ENCODE measurements at places on chromosomes 2 and 18.

- no peak for DNase-seq
Observed at GRCh38 chr18:54003195-54003594, 221.3 kb downstream of the MBD2 start.

GRCh38 chr18:3388980-3389379 is 61.0 kb upstream of the TGIF1 start:
- DNase-seq, result no peak

DNA sequence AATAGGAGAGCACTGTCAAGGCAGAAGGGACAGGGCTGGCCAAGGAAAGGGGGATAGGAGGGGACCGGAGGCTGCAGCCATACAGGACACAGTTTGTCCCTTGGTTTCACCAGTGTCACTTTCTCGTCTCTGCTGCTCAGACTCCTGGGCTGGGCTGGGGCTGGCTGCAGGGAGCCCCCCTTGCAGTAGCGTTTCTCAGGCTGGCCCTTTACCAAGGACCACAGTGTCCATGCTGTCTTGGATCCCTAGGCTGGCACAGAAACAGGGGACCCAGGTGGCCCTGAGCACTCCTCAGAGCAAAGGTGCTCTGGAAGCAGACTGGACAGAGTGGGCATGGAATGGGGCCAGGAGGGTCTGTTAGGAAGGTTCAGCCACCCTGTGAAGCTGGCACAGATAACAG is 34.8 kb downstream of the ATOH8 start:
- DNase-seq, result no peak

- DNase-seq, result peak; percentile 70
Observed at GRCh38 chr2:100104718-100105677, 37.4 kb downstream of the AFF3 start.

DNA sequence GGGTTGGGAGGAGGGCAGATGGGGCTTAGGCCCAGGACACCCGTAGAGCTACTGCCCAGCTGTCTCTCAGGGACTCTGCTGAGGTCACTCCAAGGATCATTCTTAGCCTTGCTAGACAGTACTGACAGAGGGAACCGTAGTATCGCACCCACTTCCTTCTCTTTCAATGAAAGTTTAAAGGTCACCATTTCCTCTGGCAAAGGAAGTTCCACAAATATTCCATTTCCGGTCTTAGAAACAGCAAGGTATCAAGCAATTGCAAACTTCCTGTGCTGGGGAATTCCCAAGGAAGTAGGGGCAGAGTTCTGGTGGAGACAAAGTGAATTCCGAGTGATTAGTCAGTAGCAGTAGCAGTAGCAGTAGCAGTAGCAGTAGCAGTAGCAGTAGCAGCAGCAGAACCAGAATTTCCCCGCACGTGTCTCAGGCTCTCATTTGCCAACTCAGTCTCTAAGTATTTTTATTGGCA is 24.7 kb downstream of the IL1B start:
- DNase-seq, result no peak

DNA sequence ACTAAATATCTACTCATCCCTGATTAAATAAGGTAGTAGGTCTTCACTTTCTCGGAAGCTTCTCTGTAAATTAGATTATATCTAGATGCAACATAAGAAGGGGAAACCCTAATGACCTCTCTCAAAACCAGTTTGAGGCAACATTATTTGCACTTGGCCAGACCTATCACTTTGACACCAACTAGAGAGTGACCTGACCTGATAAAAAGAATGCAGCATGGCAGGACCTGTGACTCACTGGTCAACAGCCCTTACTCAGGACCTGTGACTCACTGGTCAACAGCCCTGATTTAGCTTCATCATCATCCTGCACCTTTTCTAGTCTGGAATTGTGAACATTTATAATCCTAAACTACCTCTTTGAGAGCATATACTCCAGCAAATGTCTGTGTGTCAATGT is 1957.7 kb upstream of the CELF4 start:
- no peak for DNase-seq

- DNase-seq, result no peak
Observed at GRCh38 chr2:16900405-16901025, 234.9 kb upstream of the CYRIA start.

GRCh38 chr2:126303113-126303512 is 352.8 kb upstream of the GYPC start:
- DNase-seq, result no peak

DNA sequence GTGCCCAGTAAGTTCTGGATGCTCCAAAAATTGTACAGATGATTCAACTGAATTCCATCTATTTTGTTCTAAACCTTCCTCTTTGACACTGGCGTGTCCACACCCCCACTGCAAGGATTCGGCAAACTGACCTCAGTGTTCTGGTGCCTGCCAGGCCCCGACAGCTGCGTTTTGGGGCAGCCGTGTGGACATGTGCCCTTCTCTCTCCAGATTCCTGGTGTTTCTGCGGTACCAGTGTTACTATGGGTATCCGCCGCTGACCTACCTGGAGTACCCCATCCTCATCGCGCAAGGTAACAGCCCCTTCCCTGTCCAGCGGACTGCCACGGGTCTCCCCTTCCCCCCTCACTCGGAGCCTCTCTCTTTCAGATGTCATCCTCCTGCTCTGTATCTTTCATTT is 5.0 kb downstream of the SLC66A3 start:
- no peak for DNase-seq

GRCh38 chr2:134736167-134736880 is 17.5 kb upstream of the TMEM163 start:
- no peak for DNase-seq

DNA sequence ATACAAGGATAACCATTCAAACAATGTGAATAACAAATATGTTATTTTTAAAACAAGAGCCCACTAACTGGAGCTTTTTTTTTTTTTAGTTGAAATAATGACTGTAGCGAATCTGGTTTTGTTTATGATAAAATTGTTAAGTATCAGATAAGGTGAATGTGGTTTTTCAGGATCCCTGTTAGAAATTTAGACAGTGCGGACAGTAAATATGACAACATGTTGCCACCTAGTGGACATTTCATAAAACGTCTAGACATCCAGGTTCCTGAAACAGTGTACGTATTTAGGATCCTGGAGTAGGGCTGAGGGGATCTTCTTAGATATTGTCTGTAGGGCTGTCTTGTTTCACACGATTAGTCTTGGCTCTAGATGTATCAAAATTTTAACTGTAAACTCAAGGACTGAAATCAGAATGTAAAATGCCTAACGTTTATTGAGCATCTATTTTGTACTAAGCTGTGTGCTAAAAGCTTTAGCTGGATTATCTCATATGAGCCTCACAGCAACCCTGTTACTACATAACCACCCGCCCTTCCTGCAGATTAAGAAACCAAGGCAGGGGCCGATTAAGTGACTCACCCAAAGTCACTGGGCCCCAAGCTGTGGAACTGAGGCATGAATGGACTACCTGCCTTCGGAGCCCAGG is 23.9 kb upstream of the CCDC68 start:
- DNase-seq, result peak; percentile 60

GRCh38 chr2:226030369-226030768 is 630.9 kb downstream of the NYAP2 start:
- DNase-seq, result no peak

- DNase-seq, result no peak
Observed at GRCh38 chr18:67219821-67220220, 296.7 kb downstream of the DSEL start.

- DNase-seq, result peak; percentile 22
Observed at GRCh38 chr2:75321599-75321922, 122.2 kb upstream of the TACR1 start.

DNA sequence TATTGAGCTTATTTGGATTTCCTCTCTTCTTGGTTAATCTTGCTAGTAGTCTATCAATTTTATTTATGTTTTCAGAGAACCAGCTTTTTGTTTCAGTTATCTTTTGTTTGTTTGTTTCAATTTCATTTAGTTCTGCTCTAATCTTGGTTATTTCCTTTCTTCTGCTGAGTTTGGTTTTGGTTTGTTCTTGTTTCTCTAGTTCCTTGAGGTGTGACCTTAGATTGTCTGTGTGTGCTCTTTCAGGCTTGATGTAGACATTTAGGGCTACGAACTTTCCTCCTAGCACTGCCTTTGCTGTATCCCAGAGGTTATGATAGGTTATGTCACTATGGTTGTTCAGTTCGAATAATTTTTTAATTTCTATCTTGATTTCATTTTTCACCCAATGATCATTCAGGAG is 141.6 kb downstream of the ZNF236 start:
- DNase-seq, result no peak

- DNase-seq, result peak; percentile 72
Observed at GRCh38 chr2:26982102-26982742, 11.8 kb downstream of the MAPRE3 start.

GRCh38 chr2:162608901-162609300 is 229.7 kb downstream of the KCNH7 start:
- DNase-seq, result no peak

DNA sequence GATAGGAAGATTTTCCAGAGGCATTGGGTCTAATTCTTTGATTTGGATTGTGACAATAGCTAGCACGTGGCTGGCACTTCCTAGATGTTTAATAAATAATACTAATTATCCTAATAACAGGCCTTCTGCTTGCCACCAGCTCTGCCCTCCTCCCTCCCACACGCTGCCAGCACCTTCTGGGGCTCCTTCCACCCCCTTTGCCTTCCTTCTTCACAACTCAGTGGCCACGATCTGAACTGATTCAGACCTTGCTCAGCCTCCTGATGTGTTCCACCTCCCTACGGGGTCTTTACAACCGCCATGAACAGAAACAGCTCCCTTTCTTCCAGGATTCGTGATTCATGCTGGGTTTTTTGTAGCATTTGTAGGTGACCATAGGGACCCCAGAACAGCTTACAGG is 310.3 kb upstream of the HS6ST1 start:
- no peak for DNase-seq

- no peak for DNase-seq
Observed at GRCh38 chr2:121386707-121387106, 101.7 kb upstream of the TFCP2L1 start.

DNA sequence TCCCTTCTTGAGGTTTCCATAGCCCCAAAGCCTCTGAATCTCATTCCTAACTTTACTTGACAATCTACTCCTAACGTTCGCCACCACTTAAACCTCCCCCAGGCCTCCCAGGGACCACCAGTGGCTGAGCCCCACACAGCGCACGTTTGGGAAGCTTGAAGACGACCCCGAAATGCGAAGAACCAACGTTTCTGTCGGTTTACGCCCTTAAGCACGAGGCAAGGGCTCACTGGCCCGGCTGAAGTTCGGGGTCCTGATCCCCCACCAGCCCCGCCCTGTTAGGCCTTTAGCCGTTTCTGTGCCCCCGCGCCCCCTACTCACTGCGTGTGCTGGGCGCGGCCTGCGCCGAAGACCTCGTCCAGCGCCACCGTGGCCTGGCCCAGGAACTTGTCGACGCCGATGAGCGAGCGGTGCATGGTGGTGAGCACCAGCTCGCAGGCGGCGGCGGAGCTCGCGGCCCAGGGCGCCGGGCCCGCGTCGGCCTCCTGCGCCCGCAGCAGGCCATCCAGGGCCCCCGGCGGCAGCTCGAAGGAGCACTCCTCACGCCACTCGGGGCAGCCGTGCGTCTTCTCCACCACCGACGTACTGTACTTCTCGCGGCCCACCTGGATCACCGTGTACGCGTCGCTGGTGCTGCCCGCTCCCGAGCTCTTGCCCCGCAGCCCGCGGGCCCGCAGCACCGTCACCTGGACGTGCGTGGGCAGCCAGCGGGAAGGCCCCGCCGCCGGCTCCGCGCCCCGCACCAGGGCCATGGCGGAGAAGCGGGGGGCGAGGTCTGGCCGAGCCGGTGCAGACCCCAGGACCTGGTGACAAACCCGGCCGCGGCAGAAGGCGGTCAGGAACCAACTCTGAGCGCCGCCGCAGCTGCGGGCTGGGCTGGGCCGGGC is 479 bp downstream of the RAB11FIP5 start:
- DNase-seq, result peak; percentile 74

GRCh38 chr18:77115192-77115953 is 17.2 kb downstream of the MBP start:
- DNase-seq, result no peak

GRCh38 chr2:130156624-130157004 is 11.7 kb upstream of the CCDC74B start:
- no peak for DNase-seq

- DNase-seq, result no peak
Observed at GRCh38 chr2:85248773-85249509, 78.8 kb downstream of the TGOLN2 start.

GRCh38 chr2:1505031-1505441 is 91.8 kb downstream of the TPO start:
- no peak for DNase-seq

DNA sequence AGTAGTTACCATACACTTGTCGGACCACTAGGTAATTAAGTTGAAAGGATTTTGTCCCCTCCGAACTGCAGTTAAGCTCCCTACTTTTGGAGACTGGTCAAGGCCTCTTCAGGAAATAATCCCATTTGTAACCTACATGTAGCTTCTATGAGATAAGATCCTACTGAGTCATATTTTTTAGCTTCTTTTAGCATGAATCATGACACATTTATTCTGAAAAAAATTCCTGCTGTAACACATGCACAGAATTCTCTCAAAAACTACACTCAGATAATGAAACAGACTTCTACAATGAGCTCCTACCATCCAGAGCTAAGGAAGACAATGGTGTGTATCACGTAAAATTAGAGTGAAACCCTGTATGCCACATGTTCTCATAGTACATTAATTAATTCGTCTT is 100.7 kb upstream of the CCDC195 start:
- no peak for DNase-seq

- DNase-seq, result no peak
Observed at GRCh38 chr18:9322744-9323143, 11.8 kb upstream of the TWSG1 start.

DNA sequence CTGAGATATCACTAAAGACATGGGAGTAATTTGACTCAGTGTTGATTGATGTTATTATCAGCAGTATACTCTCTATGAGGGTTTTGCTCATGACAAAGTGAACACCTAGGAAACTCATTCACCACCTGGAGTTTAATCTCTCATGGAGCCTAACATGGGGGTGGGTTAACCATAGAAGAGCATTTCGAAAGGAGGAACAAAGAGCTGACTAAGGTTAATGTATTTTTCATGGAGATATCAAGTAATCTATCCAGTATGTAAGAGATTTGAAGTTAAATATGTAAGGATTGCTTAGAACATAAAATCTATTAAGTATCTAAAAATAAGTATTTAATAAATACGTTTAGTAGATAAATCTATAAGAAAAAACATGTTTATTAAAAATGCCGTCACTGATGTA is 917.8 kb downstream of the EPHA4 start:
- no peak for DNase-seq

GRCh38 chr18:58529714-58530354 is 99.1 kb downstream of the ALPK2 start:
- DNase-seq, result peak; percentile 87

DNA sequence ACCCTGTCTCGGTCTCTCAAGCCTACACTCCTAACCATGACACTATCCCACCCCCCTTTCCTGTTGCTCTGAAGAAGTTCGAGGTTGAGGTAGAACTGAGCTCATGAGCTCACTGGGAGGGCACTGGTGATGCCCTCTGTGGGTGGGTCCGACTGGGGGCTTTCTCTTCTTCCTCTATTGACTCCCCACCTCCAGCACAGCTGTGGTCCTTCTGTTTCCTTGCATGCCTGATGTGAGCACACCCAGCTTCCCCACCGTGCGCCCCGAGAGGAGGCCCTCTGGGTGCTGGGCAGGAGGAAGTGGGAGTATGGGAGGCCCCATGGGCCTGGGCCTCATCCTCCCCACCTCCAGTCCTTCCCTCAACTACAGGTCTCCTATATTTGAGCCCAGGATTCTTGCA is 20.9 kb downstream of the SPEG start:
- DNase-seq, result no peak

- no peak for DNase-seq
Observed at GRCh38 chr2:11298592-11298991, 45.8 kb downstream of the ROCK2 start.

Measured in D341Med (cell line).